KBM-7 (cell line): ENCODE measurements at places on chromosomes 1 and 21.

- no peak for DNase-seq
These were observed 74.2 kb downstream of the SIM2 start for GRCh38 chr21:36773117-36773516.

GRCh38 chr1:67217417-67217816 is 51.2 kb downstream of the IL23R start:
- DNase-seq: no peak

DNA sequence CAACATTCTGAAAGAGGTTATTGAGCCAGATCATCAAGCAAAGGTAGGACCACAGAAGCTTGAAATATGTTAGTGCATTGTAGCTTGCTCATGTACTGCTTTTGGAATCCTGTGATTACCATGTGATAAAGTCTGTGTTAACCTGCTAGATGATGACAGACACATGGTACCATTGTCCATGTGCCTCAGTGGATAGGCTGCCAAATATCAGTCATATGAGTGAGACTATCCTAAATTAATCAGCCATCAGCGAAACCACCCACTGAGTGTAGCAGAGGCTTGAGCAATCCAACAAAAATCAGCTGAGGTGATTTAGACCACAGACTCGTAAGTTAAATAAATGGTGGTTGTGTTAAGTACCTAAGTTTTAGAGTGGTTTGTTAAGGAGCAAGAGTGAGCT is 32.7 kb upstream of the CRB1 start:
- no peak for DNase-seq

- peak; percentile 81 for DNase-seq
These were observed 25.5 kb downstream of the UTS2 start for GRCh38 chr1:7827126-7827955.

DNA sequence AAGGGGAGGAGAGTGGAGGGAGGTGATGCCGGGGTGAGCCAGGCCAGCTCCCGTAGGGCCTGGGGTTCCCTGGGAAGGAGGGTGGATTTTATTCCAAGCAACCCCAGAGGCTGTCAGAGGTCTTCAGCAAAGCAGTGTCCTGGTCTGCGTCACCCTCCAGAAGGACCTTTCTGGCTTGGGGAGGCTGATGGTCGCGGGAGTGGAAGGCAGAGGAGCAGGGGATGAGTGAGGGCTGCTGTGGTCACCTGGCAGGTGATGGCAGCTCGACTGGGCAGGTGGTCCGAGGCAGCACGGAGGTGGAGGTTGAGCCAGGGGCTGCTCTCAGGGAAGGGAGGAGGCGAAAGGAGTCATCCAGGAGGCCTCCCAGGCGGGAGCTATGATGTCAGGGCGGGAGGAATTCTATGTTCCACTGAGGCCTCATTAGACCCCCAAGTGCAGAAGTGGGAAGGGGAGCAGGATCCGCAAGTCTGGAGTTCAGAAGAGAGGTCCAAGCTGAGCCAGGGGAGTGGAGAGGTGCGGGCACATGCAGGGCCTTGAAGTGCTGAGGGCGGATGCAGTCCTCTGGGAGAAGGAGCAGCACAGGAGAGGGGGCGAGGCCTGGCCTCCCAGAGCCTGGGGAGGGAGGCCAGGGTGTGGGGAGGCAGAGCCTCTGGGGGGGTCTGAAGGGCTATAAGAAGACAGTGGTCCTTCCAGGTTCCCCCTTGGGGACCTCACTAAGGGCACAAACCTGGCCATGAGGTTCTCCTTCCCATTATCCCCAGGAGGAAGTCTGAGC is 33.3 kb downstream of the BMP8A start:
- DNase-seq: no peak
